NCI-H510A (cell line): ENCODE measurements at places on chromosomes 11 and 22.

GRCh38 chr11:5291207-5291838 is 10.4 kb downstream of the OR51B4 start:
- DNase-seq, result no peak

- no peak for DNase-seq
Observed at GRCh38 chr22:31504282-31504681, 7.9 kb downstream of the SFI1 start.

- DNase-seq, result no peak
Observed at GRCh38 chr11:6505577-6506240, 8.6 kb downstream of the DNHD1 start.

DNA sequence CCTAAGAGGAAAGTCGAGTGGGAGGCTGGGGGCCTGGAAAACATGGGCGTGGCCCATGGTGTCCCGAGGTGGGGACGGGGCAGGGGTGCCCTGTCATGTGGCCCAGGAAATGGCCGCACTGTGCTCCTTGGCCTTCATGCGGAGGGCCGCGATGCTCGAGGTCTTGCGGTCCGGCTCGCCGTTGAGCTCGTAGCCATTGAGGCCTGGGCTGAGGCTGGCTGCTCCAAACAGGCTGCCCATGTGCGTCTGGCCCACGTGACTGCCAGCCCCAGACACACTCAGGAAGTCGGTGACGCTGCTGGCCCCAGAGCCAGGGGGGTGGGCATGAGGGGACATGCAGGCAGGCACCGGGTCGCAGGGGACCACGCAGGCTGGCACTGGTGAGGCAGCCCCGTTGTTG is 45.2 kb downstream of the ALX4 start:
- DNase-seq, result no peak

DNA sequence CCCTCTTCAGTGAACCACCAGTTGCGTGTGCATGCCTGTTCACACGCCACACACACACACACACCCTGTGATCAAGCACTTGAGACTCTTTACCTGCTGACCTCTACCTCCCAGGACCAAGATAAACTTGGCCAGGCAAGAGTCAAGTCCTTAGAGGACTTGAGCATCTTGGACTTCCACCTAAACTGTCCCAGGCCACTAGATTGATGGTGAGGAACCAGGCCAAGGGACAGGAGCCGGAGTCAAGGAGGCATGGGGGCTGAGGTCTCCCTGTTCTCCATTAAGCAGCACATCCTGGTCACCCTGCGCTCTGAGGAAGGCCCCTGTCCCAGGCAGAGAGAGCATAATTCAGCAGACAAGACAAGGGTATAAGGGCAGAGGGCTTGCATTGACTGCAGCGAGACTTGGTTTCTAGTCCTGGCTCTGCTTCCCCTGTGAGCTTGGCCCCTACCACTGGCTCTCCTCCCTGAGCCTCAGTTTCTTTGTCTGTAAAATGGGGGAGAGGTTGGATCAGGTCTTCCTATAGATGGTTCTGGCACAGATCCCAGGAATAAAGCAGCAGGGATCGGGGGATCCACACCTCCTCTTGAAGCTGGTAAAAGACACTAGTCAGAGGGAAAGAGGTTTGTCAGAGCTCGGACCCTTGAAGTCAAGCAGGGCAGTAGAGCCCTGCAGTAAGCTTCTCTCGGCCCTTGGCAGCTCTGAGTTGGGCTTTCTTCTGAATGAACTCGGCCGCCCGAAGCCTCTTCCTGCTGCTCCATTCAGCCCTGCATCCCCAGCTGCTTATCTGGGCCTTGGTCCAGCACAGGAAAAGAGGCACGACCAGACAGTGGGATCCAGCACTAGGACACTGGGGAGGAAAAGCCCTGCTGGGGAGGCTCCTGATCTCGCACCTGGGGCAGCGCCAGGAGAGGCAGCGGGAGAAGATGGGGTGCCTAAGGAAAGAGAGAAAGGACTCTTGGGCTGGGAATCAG is 2.0 kb downstream of the CREB3L1 start:
- DNase-seq, result no peak

DNA sequence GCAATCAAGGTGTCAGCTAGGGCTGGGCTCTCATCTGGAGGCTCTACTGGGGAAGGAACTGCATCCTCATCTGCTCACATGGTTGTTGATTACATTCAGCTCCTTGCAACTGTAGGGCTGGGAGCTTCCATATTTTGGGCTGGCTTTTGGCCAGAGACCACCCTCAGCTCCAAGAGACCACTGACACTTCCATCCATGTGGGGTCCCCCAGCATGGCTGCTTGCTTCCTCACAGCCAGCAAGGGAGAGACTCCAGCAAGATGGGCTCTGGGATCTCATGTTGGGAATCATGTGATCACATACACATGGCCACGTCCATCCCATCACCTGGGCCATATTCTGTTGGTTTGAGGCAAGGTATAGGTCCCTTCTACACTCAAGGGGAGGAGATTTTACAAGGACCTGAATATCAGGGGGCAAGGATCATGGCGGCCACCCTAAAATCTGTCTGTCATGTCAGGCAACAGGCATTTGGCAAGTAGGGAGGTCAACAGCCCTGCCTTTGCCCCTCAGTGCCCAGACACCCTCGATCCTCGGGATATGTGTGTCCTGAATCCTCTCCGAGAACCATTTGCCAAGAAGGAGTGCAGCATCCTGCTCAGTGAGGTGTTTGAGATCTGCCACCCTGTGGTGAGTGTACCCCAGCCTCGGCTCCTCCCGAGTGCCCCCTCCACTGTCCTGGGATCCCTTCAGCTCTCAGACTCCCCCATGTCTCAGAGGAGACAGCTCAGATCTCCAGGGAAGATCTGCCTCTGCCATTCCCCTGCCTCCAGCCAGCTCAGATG is 48.7 kb downstream of the OTOG start:
- no peak for DNase-seq
